ENCODE measurements at places on chromosomes 12 and 14.
A peak's percentile ranks its signal among the peaks of the same experiment; 100 is the strongest.

GRCh38 chr14:61751475-61751989 lies 10.7 kb upstream of the SNAPC1 start:
- DNase-seq, result no peak

- DNase-seq, result peak; percentile 50
These were observed 115.4 kb downstream of the KLHL28 start for GRCh38 chr14:44846232-44846824.

DNA sequence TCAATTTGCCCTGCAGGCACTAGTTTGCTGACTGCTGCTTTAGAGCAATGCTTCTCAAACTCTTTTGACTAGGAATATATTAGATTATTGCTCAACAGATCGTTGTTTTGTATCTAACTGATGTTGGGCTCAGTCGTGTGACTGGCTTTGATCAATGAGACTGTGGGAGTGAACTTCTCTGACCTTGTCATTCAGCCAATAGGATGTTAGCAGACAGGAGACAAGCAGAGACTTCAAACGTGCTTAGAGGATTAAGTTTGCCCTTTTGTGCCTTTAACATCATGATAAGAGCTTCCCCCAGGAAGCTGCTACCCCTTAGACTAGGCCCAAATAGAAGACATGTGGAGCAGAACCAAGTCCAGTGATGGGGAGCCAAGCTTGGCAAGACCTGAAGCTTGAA lies 76.7 kb upstream of the ELK3 start:
- DNase-seq, result peak; percentile 18

DNA sequence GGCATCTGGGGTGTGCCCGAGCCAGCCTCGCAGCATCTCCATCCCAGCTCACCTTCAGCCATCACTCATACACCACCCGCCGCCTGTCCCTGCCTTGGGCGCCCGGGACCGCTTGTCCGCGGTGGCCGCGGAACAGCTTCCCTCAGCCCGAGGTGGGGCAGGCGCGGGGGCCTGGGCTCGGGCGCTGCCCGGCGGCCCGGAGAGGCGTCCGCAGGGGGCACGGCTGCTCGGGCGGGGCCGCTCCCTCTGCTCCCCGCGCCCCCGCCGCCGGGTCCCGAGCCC lies 430 bp downstream of the SLC41A2 start:
- no peak for DNase-seq

- DNase-seq, result no peak
These were observed 444.0 kb upstream of the FLRT2 start for GRCh38 chr14:85085981-85086380.

- no peak for DNase-seq
These were observed 201.2 kb downstream of the FLRT2 start for GRCh38 chr14:85731186-85731585.

- DNase-seq, result no peak
These were observed 6.0 kb upstream of the OR6J1 start for GRCh38 chr14:22650046-22650739.

- no peak for DNase-seq
These were observed 24.0 kb upstream of the OR10P1 start for GRCh38 chr12:55612646-55613045.

DNA sequence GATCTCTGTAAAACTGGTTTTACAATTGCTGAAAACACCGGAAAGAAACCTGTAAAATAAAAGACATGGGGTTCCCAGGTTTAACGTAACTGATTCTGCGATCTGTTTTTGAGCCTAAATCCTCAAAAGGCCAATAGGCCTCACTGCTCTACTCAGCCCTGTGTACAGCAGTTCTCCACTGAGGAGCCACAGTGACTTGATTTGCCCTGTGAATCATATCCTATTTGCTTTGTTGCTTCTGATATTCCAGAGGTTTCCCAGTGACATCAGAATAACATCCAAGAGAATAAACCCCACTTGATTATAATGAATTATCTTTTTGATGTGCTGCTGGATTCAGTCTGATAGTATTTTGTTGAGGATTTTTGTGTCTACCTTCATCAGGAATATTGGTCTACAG lies 27.5 kb downstream of the MDM1 start:
- no peak for DNase-seq

- DNase-seq, result no peak
These were observed 1366.8 kb upstream of the TMEM132C start for GRCh38 chr12:126899926-126900792.

- no peak for DNase-seq
These were observed 95.4 kb downstream of the KLHL28 start for GRCh38 chr14:44866322-44866721.

Measured in SK-N-MC (cell line).